Kidney epithelial cell (primary cell): ENCODE measurements at places on chromosomes 6 and 20.

- DNase-seq = no peak
These were observed 349.2 kb downstream of the ZFAND3 start for GRCh38 chr6:38168699-38169098.

GRCh38 chr6:154758125-154758524 lies 24.9 kb downstream of the SCAF8 start:
- DNase-seq = no peak

GRCh38 chr20:51221791-51222408 lies 199.0 kb upstream of the KCNG1 start:
- DNase-seq = no peak

GRCh38 chr20:8749101-8749500 lies 319.8 kb upstream of the PLCB4 start:
- no peak for DNase-seq

- DNase-seq = no peak
These were observed 110.3 kb upstream of the ENPP5 start for GRCh38 chr6:46281110-46281509.

- no peak for DNase-seq
These were observed 14.8 kb downstream of the SRSF3 start for GRCh38 chr6:36608788-36609563.

- no peak for DNase-seq
These were observed 113.9 kb downstream of the FYN start for GRCh38 chr6:111759331-111759835.

- DNase-seq = no peak
These were observed 6.6 kb downstream of the TRAM2 start for GRCh38 chr6:52570291-52570700.

DNA sequence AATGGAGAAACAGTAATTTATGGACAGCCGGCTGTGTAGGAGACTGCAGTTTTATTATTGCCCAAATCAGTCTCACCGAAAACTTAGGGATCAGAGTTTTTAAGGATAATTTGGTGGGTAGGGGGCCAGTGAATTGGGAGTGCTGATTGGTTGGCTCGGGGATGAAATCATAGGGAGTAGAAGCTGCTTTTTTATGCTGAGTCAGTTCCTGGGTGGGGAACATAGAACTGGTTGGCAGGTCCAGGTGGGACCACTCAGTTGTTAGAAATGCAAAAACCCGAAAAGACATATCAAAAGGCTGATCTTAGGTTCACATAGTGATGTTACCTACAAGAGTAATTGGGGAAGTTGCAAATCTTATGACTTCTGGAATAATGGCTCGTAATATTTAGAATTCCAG lies 59.3 kb downstream of the DOP1A start:
- DNase-seq = no peak

- DNase-seq = no peak
These were observed 7.6 kb upstream of the CCN2 start for GRCh38 chr6:131958542-131959470.

DNA sequence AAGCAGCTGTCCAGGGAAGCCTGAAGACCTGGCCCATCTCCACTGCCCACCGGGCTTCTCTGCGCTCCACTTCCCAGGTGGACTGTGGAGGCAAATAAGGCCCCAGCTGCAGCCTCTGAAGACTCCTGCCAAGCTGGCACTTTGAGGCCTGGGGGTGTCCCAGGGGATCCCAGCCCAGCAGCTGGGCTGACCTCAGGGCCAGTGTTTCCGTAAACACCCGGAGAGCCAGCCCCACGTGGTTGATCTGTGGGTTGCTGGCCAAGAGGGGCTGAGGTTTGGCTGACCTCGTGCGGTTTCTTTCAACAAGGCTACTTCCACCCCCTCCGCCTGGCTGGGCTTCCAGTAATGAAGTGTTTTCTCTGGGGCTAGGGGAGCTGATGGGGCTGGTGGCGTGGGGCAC lies 12.4 kb upstream of the CCN5 start:
- no peak for DNase-seq

DNA sequence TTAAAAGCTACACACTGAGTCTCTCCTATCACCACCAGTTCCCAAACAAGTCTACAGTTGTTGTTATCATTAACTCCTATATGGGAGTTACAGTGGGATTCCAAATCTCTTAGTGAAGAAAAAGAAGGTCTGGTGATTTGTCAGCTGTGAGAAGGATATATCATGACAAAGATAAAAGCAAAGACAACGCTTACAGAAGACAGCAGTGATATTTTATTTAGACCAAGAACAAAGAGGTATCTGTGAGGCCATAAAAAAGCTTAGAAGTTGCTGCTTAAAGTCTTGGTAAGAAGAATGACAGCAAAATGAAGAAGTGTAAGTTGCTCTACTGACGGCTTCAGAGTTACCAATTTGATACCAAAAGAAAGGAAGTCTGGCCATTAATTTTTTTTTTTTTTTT lies 47.2 kb downstream of the CHD6 start:
- DNase-seq = no peak

- DNase-seq = no peak
These were observed at the start of gene DEK for GRCh38 chr6:18264219-18264922. Gene DEK (minus strand): TSS chr6:18264530. CDS start chr6:18263987, 543 bp downstream.

GRCh38 chr6:143694560-143694959 lies 16.8 kb downstream of the PHACTR2 start:
- DNase-seq = no peak

- peak; percentile 21 for DNase-seq
These were observed 58.7 kb upstream of the RIN2 start for GRCh38 chr20:19699180-19699971.

GRCh38 chr20:59153355-59153681 lies 10.3 kb upstream of the ZNF831 start:
- DNase-seq = no peak

DNA sequence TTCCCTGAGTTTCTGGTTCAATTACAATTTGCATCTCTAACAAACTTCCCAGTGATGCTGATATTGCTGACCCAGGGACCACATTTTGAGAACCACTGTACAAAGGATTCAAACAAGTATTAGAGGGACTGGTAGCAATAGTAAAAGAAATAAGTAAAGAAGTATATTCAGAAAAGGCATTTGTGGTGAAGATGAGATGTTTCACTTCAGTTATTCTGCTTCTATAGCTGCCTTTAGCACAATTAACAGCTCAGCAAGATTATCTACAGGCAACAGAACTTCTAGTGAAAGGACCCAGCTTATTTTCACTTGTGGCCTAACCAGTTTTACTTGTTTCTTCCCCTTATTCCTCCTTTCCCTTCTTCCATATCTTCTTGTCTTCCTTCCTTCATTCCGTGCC lies 149.4 kb downstream of the PHF3 start:
- no peak for DNase-seq

- DNase-seq = no peak
These were observed 476 bp downstream of the IGF2R start for GRCh38 chr6:159969204-159969912.

GRCh38 chr6:108591040-108591816 lies 30.5 kb downstream of the FOXO3 start:
- no peak for DNase-seq

GRCh38 chr6:73085443-73085871 lies 139.8 kb downstream of the KHDC1L start:
- DNase-seq = no peak

DNA sequence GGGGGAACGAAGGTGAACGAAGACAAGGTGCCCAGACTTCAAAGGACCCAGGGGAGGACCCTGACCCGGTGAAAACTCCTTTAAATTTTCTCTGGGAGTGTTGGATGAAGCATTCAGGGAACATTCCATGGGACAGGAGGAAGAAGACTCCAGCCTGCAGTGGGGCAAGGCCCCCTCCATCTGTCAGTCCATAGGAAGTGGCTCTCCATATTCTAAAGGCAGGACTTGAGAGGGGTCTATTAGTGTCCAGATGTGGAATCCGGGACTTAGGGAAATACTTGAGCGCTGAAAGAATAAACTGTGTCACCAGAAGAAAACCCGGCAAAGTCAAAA lies 3.2 kb upstream of the BPIFA2 start:
- no peak for DNase-seq

DNA sequence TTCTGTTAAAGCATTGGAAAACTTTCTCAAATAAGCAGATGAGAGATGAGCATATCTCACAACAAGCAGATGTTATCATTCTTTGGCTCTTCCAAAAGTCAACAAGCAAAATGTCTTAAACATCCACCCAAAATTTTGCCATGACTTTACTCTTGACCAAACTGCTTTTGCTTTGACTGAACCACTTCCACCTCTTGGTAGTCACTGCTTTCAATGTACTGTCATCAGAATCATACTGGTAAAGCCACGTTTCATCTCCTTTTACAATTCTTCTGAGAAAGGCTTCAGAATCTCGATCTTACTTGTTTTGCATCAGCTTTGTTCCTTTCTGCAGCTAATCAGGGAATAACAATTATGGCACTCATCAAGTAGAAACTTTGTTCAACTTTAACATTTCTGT lies 498.5 kb upstream of the GJE1 start:
- DNase-seq = no peak

DNA sequence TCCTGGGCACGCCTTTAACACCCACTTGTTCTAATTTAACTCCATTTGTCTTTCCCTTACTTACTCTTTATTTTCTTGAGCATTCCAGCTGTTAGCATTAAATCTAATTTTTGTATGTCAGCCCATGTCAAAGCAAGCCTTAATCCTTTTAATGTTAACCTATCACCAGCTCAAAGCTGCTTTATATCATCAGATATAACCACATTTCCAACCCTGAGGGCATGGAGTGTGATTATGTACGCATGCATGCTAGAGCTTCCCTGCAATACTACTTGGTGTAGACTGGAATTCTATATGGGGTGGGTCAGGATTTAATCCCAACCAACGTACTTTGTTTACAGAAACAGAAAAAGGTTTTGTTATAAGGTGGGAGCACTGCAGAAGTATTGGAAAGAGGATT lies 139.4 kb upstream of the HMGN3 start:
- DNase-seq = no peak

DNA sequence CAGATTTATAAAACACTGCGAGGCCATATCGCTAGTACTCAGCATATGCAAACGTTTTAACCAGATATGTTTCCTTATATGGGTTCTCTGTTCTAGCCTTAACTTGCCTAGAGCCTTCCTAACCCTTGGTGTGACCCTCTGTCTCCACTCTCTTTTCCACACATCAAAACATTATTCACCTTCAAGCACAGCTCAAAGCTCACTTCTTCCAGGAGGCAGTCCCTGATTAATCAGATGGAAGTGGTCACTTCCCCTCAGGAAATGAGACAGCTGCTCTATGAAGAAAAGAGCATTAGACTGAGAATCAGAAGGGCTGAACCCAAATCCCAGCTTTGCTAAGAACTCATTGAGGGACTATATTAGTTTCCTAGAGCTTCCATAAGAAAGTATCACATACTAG lies 39.8 kb upstream of the SLC17A4 start:
- no peak for DNase-seq

DNA sequence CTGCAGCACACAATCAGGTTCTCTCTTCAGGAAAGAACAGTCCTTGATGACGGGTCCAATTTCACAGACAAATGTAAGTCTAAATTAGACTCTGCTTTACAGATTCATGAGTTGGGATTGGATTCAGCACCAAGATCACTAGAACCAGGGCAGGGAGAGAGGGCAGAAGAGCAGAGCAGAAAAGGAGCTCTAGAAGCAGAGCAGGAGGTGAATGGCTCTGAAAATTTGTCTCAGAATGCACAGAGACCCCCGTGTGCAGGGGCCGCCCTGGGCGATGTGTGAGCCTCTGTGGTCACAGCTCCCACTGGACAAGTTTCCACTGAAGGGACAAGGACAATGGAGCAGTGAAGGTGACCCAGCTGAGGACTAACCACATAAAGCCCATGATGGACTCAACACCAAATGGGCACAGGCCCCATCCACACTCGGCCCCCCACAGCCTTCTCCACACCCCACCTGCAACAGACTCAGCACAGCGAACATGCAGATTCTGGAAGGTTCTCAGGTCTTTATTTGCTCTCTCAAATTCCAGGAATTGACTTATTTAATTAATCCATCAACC lies 3.5 kb downstream of the HLA-B start:
- no peak for DNase-seq

- peak; percentile 29 for DNase-seq
These were observed 20.6 kb downstream of the PPP1R16B start for GRCh38 chr20:38825901-38826625.

DNA sequence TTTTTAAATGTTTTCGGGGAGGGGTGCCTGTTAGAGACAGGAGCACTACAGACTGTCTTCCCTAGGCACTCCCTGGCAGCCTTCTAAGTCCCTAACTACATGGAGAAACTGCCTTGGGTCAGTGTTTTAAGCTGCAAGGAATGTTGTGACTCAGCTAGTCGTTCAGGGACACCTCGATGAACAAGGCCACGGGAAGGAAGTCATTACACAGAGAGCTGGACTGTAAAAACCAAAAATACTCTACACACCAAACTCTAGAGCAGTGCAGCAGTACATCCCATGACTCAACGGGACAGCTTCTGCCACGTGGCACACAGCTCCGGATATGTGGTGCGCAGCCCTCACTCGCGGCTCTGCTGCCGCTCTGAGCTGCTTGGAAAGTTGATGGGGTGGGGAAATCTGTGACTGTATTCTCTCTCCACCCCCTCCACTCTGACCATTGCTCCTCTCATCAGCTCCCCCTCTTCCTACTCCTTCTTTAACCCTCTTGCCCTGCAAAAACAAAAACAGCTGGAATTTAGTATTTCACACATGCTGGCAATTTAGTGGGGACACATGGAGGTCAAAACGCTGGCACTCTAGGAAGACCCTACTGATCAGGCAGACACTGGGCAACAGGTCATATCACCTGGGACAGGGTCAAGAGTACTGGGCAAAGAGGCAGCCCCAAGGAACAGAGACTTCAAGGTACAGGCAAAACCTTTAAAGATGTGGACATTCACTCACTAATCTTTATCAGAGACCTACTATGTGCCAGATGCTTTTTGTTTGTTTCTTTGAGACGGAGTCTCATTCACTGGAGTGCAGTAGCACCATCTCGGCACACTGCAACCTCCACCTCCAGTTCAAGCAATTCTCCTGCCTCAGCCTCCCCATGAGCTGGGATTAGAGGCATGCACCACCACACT lies 10.9 kb upstream of the LPIN3 start:
- DNase-seq = peak; percentile 99

DNA sequence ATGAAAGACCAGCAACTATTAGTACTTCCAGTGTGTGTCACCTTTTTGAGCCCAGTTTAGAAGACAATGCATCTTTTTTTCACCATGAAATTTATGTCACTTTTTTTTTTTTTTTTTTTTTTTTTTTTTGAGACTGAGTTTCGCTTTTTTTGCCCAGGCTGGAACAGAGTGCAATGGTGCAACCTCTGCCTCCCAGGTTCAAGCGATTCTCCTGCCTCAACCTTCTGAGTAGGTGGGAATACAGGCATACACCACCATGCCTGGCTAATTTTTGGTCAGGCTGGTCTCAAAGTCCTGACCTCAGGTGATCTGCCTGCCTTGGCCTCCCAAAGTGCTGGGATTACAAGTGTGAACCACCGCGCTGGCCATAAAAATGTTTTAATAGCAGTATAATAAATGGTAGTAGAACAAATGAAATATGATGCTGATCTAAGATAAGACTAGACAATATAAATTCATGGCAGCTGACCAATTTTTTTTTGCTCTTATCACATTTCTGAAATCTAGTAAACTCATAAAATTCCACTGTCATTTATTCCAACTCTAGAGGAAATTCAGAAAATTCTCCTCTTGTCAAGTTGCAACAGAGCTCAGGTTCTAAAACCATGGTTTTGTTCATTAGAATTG lies 21.3 kb downstream of the NHSL1 start:
- no peak for DNase-seq

- no peak for DNase-seq
These were observed 9.0 kb upstream of the LCA5 start for GRCh38 chr6:79546186-79546585.
